ENCODE measurements at places on chromosomes 12 and 14.

GRCh38 chr12:49369411-49370145 is 2.3 kb downstream of the SPATS2 start:
- DNase-seq = peak; percentile 40

- DNase-seq = no peak
These were observed 108.0 kb downstream of the LIN7A start for GRCh38 chr12:80829767-80830166.

DNA sequence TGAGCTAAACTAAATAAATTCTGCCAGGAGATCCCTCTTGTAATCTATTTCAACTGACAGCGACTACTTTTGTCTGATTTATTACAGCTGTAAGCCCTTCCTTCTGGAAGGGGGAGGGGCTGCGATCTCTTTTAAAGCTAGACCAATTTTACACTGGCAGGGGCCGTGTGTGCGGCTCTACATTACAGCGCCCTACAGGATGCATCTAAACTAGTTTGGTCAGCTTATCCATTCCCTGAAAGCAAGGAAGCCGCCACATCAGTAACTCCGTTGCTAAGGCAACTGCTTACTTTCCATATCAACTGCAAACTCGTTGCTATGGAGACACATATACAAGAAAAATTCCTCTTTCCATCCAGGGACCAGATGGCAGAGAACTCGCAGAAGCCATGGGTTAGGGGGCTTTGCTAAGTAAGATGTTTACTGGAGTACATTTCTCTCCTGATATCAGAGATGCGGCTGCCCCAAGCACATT is 17.4 kb downstream of the FOXN3 start:
- no peak for DNase-seq

DNA sequence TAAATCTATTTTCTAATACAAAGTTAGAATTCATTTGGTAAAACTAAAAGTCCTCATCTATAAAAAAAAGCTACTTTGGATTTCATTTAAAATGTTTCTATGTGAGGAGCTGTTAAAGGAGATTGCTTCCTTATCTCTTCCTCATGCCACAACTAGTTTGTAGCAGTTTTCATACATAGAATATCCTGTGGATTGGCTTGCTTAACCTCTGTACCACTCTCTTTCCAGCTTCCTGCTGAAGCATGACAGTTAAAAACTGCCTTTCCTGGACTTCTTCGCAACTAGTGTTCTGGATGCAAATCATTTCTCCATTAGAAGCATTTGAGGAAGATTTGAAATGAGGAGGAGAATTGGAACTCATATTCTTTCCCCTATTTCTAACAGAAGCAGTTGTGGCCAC is 49.6 kb downstream of the ST8SIA1 start:
- no peak for DNase-seq

- no peak for DNase-seq
These were observed 2.5 kb downstream of the OR6C76 start for GRCh38 chr12:55428331-55429243.

GRCh38 chr14:90275458-90275814 is 19.1 kb downstream of the PSMC1 start:
- peak; percentile 21 for DNase-seq

DNA sequence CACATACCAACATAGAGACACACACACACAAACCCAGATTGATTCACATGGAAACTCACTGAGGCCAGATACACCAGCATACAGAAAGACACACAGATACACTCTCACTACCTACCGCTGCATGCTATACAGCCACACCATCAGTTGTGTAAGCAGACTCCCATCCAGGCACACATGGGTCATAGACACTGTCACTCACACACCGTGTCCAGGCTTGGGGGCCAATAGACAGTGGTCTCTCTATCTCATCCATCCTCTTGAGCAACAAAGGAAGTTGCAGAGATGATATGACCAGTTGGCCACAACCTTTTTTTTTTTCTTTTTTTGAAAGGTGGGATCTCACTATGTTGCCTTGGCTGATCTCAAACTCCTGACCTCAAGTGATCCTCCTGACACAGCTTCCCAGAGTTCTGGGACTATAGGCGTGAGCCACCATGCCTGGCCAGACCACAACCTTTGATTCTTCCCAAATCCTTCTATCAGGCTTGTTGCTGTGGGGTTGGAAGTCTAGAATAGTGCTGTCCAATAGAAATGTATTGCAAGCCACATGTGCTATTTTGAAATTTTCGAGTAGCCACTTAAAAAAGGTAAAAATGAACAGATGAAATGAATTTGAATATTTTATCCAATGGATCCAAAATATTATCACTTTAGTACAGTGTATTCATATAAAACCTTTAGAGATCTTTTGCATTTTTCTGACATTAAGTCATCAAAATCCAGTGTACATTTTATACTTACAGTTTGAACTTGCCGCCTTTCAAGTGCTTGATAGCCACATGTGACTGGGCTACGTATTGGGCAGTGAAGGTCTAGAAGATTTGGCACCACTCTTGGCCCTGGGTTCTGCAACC is 7.4 kb downstream of the LRP1-AS start:
- DNase-seq = no peak

DNA sequence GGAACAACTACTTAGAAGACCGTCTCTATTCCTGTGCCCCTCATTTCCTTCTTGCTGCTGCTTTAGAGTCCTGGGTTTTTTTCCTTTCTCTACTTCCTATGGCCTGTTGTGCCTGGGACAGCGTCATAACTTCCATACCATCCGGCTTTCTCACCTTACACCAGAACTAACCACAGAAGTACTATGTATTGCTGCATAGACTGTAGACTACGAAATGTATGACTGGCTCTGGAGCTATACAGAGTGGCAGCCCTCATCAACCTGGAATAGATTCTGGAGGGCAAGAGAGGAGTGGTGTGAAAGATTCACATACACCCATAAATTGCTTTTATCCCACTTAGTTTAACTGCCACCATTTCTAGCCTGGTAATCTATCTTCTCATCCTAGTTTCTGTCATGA is 16.9 kb upstream of the SRP54 start:
- no peak for DNase-seq

GRCh38 chr12:28130625-28131598 is 59.3 kb upstream of the CCDC91 start:
- DNase-seq = peak; percentile 16

DNA sequence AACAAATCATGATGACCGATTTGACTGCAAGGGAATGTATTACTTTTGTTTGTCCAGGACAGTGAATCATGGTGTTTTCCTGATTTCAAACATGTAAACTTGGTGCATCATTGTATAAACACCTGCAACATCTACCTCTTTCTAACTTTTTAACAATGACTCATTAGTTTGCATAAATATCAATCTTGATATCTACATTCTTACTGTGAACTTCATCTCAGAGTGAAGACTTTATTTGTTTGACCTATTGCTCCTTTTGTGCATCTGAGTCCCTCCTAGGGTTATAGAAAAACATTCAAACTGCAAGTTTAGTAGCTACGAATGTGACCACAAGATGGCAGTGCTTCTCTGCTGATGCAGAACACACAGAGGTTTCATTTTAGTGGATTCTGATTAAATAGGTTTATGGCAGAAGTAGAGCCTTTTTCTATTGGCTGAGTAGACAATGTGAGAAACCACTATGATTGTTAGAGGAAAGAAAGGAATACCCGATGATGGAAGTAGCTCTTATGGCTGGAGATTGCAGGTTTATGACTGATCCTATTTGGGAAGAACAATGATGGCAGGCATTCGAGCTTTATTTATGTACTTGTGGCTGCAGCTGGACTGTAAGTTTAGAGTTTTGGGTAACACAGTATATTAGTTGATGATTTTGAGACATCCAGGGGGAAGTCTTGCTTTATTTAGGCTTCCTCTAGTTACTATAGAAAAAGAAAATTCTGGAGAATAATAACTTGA is 244.2 kb upstream of the OR4E1 start:
- peak; percentile 60 for DNase-seq

GRCh38 chr12:115185506-115185905 is 501.5 kb upstream of the TBX3 start:
- no peak for DNase-seq
